Mammary epithelial cell (primary cell): ENCODE measurements at places on chromosomes 1 and 21. TPM values are rescaled to one million over a fixed set of nuclear protein-coding genes. Genes with fewer than 3 reads are reported as not detected.
A peak's percentile ranks its signal among the peaks of the same experiment; 100 is the strongest.

Gene NGF
- 1.3 and 10.6 TPM in 2 replicates for total RNA-seq

Gene C1QA
- total RNA-seq, result not detected

Gene SDE2
- 22.0 and 29.3 TPM in 2 replicates for total RNA-seq

Gene DDX59
- 8.7 TPM for total RNA-seq

Gene ACKR1
- not detected for total RNA-seq

Gene PCNX2
- total RNA-seq, result 67.5 TPM

Gene PTGFR
- 0.33 TPM for total RNA-seq

Gene GBP5
- total RNA-seq, result not detected in 2 replicates

Gene LAMB3
- total RNA-seq, result 2,749 and 3,299 TPM in 2 replicates

Gene PRKAA2
- 5.8 TPM for total RNA-seq

Gene CR1
- total RNA-seq, result 0.17 TPM

Gene NTMT2
- total RNA-seq, result not detected in 2 replicates

Gene AURKAIP1
- 153 and 167 TPM in 2 replicates for total RNA-seq

Gene URB2
- 13.1 and 15.4 TPM in 2 replicates for total RNA-seq

Gene TP73
- total RNA-seq, result 2.5 TPM

Gene EDN2
- 1.3 TPM for total RNA-seq

DNA sequence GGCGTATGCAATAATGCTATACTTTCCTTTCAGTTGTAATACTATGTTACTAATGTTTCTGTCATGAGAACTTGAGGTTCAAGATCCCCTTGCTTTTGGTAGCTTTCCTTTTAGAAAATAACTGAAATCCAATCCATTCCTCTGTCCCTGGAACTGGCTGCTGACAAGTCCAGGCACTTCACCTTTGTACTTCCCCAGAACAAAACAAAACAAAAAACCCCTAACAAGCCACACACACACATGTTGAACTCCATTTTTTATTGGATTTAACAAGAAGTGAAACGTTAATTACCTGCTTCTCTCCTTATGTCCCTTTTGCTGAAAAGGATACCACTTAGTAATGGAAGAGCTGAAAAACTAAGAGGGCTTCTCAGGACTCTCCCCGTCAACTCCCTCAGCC is 26.1 kb upstream of the SDC3 start:
- peak; percentile 70 for DNase-seq

GRCh38 chr1:53735261-53735660 is 3.7 kb downstream of the GLIS1 start:
- DNase-seq, result no peak

- DNase-seq, result no peak
Observed at GRCh38 chr1:226687426-226687825, 51.7 kb downstream of the ITPKB start.

- peak; percentile 41 for DNase-seq
Observed at GRCh38 chr1:51750729-51751128, 127.8 kb downstream of the NRDC start.

- no peak for DNase-seq
Observed at GRCh38 chr1:111731956-111732355, 7.2 kb downstream of the INKA2 start.

GRCh38 chr1:182256931-182257330 is 134.7 kb downstream of the GLUL start:
- DNase-seq, result no peak

DNA sequence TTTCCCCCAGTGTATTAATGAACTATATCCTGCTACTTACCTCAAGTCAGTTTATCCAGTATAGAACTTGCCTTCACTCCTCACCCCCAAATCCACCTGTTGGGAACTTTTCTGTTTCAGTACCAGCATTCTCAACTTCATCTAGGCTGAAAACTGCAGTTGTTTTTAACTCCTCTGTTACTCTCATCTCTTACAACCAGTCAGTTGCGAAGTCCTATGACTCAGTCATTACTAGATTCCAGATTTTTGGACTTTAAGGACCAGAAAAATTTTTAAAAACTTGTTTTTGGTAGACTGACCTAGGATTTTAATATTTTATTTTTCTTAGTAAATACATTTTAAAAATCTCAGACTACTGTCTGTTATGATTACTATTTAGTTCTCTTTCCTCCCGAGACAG is 8.1 kb downstream of the GNAI3 start:
- no peak for DNase-seq

DNA sequence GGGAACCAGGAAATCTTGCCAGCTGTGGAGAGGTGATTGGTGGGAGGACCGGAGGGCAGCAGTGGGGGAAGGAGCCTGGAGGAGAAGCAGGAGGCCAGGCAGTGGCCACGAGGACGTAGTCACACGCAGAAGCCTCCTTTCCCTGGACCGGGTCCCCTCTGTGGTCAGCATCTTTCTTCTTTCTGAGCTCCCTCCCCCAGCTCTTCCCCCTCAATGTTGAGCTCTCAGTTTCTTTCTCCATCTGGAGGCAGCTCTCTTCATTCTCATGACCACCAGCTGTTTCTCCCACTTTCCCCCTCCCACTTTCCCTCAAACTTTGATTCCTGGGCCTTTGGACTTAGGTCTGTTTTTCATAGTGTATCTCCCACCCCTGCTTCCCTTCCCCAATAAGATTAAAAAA is 18.3 kb downstream of the KIRREL1 start:
- DNase-seq, result no peak

DNA sequence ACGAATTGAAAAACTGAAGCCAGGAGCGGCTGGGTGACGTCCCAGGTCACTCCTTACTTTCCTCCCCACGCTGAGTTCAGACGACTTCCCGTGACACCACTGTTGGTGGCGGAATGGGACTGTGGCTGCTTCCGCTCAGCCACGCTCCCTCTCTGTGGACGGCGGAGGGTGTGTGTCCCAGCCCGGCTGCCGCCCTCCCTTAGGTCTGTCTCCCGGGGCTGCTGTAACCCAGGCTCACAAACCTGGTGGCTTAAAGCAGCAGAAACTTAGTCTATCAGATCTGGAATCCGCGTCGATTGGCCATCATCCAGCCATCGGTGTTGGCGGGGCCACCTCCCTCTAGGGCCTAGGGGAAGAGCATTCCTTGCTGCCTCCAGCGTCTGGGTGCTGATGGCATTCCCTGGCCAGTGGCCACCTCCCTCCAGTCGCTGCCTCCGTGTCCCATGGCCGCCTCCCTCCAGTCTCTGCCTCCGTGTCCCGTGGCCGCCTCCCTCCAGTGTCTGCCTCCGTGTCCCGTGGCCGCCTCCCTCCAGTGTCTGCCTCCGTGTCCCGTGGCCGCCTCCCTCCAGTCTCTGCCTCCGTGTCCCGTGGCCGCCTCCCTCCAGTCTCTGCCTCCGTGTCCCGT is 17.5 kb downstream of the TRPM2 start:
- DNase-seq, result no peak

- peak; percentile 34 for DNase-seq
Observed at GRCh38 chr1:9128166-9128519, 759 bp downstream of the GPR157 start.

DNA sequence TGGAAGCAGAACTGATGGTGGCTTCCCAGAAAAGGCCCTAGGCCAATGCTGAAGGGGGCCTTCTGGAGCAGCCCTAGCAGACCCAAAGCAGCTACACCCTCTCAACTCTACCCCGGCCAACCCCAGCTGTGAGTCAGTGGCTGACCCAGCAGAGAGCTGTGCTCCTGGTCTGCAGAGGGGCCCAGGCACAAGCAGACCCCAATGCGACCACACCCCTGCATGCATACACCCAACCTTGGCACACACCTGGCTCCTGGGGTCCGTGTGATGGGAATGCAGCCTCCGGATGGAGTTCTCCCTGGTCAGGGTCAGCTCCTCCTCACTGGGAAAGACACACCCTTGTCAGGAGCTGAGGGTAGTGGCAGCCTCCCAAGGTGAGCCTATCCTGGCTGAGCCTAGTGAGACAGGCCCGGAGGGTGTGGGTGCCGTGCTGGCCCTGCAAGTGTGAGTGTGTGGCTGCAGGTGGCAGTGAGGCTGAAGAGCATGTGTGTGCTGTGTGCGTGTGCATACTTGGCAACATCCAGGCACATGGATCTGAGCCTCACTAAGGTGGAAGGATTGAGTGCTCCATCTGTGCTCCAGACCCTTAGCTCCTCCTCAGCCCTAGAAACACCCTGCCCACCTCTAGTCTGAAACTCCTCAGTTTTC is 3.9 kb upstream of the ARHGAP30 start:
- DNase-seq, result peak; percentile 73

DNA sequence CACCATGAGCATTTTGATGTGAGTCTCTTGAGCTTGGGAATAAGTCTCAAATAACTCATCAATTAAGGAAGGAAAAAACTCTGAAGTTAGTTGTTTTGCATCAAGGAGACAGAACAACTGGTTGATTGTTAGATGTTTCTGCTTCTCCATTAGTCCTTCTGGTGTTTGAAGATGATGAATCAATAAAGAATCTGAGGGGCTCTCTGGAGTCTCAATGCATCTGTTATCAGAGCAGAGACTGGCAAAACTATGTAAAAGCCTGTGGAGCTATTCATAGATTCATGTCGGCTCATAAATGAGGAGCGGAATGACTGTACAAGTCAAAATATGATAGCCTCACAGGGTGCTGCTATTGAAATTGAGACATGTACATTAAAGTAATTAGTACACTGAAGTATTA is 73.3 kb upstream of the ZC3H11B start:
- DNase-seq, result no peak

- DNase-seq, result peak; percentile 60
Observed at GRCh38 chr1:96370757-96371156, 350.8 kb upstream of the PTBP2 start.

DNA sequence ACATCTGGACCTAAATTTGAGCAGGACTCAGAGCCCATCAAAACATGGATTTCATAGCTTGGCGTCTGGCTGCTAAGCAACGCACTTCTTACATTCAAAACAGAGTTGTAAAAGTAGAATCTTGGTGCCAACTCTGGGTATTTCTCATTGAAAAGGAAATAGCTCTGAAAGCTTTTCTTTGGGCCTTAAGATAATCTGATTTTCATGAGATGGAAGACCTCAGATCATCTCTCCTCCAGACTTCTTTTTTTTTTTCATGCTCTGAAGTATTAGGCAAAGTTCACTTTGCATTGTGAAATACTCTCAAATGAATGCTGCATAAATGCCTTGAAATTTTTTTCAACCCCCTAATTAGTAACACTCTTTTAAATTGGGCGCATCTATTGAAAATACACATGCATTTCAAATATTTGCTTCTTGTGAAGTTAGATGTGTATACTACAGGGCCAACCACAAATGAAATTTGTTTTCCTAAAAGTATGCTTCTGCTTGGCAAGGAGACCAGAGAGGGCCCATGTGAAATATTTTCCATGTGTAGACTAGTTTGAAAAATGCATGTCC is 4.2 kb downstream of the ADAMTS5 start:
- no peak for DNase-seq

DNA sequence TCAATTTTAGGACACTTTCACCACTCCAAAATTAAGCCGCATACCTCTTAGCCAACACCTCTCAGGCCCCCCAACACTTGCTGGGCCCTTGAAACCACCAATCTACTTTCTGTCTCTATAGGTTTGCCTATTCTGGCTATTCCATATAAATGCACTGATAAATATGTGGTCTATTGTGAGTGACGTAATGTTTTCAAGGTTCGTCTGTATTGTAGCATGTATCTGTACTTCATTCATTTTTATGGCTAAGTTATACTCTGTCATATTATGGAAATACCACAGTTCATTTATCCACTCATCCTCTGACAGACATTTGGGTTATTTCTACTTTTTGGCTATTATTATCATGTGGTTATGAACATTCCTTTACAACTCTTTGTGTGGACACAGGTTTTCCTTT is 359.9 kb upstream of the ST6GALNAC5 start:
- no peak for DNase-seq

- DNase-seq, result no peak
Observed at GRCh38 chr1:244920911-244921761, 56.8 kb upstream of the HNRNPU start.

DNA sequence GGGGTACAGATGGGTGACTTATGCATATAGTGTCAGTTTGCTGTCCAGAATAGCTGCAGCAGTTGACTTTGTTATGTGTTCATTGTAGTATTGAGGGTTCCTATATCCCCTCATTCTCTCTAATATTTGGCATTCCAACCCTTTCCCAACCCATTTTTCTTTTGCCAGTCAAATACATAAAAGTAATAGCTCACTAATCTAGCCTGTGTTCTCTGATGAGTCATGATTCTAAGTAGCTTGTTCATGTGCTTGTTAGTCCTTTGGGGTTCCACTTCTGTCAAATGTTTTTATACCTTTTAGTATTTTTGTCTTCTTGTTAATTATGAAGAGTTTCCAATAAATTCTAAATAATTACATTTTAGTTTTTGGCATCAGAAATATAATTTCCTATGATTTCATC is 99.2 kb upstream of the MROH9 start:
- DNase-seq, result no peak

GRCh38 chr1:44390277-44390676 is 14.8 kb upstream of the RNF220 start:
- peak; percentile 55 for DNase-seq

GRCh38 chr1:6483017-6483760 is 8.3 kb downstream of the PLEKHG5 start:
- no peak for DNase-seq

- no peak for DNase-seq
Observed at GRCh38 chr1:227215863-227216510, 102.3 kb downstream of the CDC42BPA start.

GRCh38 chr21:31873275-31873695 is 465 bp downstream of the HUNK start:
- no peak for DNase-seq

DNA sequence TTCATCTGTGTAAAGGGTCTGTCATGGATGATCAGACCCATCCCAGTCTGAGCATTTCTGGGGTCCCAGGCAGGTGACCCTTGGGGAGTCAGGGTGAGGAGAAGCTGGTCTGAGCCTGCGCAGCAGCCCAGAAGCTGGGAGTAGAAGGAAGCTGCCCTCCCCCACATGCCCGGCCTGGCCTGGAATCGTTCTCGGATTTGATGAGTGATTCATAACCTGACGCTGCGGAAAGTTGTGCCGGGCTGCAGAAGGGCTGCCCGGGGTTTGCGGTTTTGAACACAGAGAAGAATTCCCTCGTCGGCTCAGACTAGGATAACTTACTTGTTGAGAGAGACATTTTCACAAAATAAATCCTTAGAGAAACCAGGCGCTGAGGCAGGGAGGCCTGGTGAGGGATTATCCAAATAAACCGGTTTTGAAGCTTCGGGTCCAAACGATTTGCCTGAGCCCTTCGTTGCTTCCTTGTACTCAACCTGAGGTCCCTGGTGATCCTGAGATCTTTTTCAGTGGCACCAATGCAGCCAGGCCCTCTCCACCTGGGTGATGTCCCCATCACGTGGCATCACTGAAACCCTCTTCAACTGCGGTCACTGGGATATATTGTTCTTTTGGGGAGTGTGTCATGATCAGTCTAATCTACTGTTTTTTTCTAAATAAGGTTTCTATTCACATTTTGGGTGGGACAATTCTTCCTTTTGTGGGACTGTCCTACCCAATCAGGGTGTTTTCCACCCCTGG is 29.2 kb downstream of the EPHB2 start:
- no peak for DNase-seq

- DNase-seq, result no peak
Observed at GRCh38 chr21:41713495-41714281, 53.2 kb downstream of the RIPK4 start.

- no peak for DNase-seq
Observed at GRCh38 chr1:246592695-246593094, 26.4 kb downstream of the CNST start.
